Activated naive CD4-positive, alpha-beta T cell treated with anti-CD3 and anti-CD28 coated beads, Interleukin-2, amount 50 U/mL, for 16 hours (primary cell): ENCODE measurements at places on chromosomes 2 and 18.

DNA sequence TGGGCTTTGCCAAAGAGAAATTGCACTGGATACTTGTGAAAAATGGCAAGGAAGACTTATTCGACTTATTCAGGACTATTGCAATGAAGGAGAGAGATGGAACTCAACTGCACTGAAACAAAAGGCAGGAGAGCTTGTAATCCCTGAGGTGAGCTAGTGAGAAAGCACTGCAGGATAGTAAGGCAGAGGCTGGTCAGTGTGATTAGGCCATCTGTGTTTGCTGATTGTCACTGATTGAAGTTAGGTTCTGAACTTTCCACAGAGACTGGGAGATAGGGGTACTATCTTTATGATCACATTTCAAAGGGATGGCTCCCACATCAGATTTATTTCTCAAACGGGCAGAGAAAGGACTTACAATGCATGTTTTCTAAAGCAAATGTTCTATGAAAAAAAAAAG is 82.9 kb downstream of the SERPINB8 start:
- DNase-seq, result no peak

- DNase-seq, result peak; percentile 98
Observed at GRCh38 chr2:99141110-99142108, at the start of gene C2orf15. TSS of gene C2orf15 (plus strand) at chr2:99141707. CDS start at chr2:99150559, 8,852 bp downstream.

DNA sequence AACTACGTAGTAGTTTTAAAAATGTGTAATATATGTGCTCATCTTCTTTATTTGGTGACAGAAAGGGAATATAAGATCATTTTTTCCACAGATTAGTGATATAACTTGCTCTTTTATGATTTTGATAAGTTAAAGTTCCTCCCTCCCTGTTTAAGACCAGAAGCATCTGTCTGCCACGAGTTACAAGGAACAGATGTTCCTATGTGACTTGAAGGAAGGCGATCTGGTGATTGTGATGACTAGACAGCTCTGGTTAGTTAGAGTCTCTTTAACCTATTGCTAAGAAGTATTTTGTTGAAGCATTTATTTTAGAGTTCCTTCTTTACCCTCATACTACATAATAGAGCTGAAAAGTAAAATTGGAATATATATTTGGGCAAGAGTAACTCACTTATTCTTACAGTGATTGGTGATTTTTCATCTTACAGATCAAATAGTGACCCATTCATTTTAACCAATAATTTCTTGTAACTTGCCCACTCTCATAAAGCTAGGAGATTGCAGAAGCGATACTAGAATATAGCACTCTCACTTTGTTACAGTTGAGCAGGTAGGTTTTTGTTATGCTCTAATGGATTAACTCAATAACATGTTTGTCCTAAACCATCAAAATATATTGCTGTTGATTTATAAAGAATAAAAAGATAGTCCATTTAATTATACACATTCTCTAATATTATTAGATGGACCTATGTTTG is 218.7 kb downstream of the SLC4A10 start:
- DNase-seq, result no peak

- DNase-seq, result no peak
Observed at GRCh38 chr2:50571278-50571677, 460.7 kb downstream of the NRXN1 start.

- no peak for DNase-seq
Observed at GRCh38 chr2:214233164-214233563, 177.7 kb upstream of the VWC2L start.

DNA sequence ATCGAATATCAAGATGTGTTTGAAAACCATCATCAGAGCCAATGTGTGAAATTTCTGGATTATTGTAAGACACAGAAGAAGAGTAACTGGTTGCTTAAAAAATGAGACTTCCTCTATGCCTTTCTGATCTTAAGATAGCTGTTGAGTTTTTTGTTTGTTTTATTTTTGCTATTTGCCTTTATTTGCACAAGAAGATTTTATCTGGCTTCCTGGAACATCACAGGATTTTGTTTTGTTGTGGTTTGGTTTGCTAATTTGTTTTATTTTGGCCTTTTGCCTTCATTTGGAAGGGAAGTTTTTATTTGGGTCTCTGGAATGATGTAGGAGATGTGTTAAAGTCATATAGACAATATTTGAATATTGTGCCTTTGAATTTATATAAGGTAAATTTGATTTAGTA is 3.9 kb upstream of the CYTIP start:
- DNase-seq, result no peak

DNA sequence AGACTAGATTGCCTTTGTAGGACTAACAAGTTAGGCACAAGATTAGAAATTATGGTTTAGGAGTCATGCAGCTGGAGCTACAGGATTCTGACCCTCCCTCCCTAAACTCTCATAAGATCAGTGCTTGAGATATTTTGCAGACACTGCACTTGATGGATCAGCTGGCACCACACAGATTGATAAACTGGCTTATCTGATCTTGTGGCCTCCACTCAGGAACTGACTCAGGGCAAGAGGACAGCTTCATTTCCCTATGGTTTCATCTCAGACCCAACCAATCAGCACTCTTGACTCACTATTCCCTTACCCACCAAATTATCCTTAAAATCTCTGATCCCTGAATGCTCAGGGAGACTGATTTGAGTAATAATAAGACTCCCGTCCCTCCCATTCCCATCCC is 152.3 kb downstream of the DIS3L2 start:
- no peak for DNase-seq

- no peak for DNase-seq
Observed at GRCh38 chr2:232675381-232675780, 21.8 kb upstream of the GIGYF2 start.

DNA sequence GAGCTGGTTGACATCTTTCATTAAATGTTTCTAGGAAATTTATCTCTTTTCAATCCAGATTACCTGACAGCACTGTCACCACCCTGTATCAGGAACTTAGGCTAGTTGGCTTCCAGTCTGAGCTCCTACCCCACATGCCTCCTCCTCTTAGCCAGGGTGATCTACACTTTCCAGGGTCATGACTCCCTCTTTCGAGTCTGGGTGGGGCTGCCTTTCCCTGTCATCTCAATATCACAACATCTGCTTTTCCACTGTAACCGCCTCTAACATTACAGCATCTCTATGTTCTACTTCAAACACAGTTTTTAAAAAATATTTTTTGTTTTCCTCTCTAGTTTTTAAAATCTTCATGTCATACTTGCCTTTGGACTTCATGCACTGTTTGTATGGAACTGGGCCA is 129.2 kb downstream of the RBMS1 start:
- DNase-seq, result no peak

GRCh38 chr2:96207774-96208142 is 869 bp downstream of the STARD7 start:
- no peak for DNase-seq

GRCh38 chr2:197810491-197810890 is 6.1 kb downstream of the PLCL1 start:
- no peak for DNase-seq

DNA sequence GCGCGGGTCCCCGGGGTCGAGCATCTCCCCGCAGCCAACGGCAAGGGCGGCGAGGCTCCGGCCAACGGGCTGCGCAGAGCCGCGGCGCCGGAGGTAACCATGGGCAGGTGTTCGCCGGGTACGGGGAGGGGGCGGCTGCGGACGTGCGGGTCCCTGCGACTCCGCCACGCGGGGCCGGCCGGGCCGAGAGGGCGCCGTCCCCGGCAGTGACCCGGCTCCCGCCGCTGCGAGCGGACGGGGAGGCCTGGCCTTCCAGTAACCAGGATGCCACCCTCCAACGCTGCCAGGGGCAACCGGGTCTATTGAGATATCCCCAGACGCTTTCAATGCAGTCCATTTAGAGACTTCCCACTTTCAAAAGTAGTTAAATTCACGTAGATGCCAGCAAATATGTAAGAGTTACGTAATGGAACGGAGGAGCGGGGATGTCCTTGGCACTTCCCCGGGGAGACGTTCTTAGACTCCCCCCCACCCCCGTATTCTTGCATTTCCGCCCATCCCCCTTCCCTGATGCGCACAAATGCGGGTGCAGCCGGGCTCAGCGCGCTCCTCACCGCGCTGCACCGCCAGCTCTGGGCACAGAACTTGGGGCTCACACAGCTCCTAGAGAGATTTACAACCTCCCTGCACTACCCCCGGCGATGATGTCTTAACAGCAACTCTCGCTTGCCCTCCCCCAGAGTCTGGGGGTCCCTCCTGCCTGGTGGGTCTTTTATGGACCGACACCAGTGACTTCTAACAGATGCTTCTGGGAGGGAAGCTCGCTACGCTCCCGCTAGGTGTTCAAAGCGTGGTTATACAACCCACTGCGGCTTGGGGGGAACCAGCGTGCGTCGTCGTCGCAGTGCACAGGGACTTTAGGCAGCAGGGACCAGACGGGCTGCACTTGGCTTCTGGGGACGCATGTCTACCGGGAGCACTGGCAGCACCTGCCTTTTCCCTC is 657 bp downstream of the SGPP2 start:
- peak; percentile 17 for DNase-seq

GRCh38 chr2:149857344-149857743 is 269.8 kb upstream of the MMADHC start:
- DNase-seq, result no peak

DNA sequence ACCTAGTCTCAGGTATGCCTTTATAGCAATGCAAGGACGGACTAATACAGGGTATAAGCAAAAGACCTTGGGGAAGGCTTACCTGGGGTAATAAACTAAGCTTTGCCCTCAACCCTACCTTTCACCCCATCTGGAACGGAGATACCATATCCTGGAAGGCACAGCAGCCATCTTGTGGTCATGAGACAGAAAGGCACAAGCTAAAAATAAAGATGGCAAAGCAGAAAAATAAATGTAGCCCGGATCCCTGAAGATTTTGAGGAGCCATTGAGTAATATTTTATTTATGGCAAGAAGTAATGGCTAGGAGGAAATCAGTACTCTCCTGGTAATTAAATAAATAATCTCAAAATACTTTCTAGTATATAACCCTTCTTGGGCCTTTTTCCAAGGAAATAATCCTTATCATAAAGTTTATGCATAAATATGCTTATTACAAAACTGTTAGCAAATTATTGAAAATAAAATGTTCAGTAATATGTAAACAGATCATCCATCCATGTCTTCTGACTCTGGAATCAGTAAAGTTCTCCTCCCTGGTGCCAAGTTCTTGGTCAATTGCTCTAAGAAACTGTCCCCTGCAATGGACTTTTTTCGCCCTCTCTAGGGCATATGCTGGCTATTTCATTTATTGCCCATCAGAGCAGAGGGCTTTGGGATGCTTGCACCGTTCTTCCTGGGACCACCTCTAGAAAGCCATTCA is 198.7 kb downstream of the SPP2 start:
- no peak for DNase-seq

- no peak for DNase-seq
Observed at GRCh38 chr18:45357686-45358470, 257.4 kb upstream of the SLC14A2 start.

DNA sequence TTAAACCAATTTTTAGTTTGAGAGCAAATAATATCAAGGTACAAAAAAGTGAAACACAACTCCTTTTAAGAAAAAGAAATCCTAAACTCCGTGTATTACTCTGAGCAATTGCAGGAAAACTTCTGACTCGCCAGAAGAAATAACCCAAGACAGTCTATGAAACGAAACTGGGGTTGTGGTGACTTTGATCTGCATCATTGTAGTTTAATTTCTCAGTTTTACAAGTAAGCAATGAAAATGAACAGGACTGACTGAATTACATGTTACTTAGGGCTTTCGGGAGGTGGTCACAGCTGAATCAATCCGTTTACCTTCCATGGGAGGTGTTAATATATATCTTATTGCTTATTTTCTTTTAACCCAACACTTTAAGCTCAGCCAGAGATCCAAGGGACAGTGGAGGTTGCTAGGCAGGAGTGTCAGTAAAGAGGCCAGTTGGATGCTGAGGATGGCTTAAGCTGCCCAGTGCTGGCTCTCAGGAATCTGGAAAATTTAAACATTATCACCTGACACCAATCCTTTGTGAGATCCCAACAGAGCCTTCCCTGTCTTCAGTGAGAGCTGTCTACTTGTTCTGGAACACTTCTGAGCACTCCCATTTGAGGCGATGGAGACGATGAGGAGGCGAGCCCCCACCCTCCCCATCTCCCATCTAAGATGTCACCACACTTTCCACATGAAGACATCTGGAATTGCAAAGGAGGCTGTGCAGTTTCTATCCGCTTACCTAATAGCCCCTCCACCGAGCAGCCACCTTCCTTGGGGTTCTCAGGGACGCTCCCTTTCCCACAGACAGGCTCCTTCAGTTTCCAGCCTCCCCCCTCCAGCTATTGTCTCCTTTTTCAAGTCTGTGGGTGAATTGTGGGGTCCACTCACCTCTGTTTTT is 3.6 kb upstream of the RAB31 start:
- no peak for DNase-seq

- DNase-seq, result no peak
Observed at GRCh38 chr2:179129574-179130238, 79.8 kb upstream of the CCDC141 start.

DNA sequence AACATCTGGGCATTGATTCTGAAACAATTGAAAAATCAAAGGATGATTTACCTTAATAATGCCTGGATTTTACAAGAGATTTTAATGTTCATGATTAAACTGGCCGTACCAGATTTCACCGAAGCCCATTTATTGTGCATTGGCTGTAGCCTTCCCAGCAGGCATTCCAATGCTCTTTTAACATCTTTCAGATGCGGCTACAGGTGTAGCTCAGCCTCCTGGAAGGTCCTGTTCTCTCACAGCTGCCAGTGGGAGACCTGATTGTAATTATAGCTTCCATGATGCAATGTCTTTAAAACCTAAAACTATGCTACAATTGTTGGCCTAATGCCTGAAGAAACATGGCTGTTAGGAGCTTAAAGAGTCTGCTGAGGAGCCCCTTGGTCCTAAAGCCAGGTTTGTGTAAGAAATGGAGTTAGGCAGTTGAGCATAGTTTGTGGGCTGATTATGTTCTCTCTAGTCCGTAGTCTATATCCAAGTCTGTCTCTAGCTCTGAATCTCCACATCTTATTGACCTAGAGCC is 147.4 kb downstream of the CERS6 start:
- DNase-seq, result no peak

- DNase-seq, result no peak
Observed at GRCh38 chr2:111689941-111690340, 194.1 kb downstream of the ANAPC1 start.

GRCh38 chr2:181239201-181239799 is 217.9 kb upstream of the ITGA4 start:
- DNase-seq, result peak; percentile 10

DNA sequence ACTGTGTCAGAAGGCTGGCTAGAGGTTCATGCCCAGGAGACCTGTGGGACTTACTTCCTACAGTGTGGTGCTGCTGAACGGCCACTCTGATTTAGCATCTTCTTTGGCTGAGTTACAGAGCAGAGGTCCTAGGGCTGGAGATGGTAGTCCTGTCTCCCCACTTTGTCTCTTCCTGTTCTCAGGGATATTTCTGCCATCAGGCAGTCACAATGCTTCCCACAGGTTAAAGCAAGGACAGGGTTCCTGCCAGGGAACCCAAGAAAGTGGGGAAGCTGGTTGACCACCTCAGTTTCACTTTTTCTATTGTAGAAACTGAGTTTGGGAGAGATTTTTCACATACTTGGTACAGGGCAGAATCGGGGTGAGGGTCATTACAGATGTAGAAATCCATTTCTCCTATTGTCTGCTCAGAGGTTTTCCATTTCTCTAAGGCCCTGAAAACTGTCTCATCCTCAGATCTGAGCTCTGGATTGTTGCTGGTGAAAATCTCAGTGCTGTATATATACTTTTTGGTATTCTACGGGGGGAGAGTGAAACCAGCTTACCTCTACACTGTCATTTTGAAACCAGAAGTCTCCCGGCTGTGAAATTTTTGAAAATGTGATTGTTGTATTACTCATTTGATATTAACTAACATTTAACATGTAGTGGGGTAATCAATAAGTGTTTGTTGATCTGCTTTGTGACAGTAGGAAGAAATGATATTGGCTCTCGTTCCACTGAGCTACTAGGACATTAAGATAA is 37.0 kb upstream of the MEP1B start:
- no peak for DNase-seq
